WTC11 (cell line): ENCODE measurements at places on chromosomes 2 and 18. TPM values are rescaled to one million over a fixed set of nuclear protein-coding genes. Genes with fewer than 3 reads are reported as not detected.

DNA sequence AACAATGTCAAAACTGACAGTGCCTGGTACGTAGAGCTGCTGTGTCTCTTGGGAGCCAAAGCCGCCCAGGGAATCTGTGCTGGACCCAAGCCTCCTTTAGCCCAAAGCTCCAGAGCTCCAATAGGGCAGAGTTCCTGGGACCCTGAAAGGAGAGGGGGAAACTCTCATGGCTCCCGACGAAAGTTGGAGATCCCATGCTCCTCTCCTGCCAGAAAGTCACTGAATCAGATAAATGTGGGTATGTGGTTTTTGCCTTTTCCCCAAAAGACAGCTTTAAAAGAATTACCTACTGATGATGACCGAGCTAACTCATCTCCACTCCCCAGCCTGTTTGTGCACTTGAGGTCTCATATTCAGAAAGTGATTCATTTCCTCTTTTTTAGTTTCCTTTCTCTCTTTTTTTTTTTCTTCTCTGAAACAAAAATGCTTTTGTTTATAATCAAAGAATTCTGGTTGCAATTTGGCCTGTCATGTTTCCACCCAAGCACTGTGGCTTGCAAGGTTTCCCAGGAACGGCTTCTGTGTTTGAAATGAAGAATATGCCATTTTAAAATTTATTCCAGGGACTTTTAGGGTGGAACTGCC, 14.1 kb upstream of the PMAIP1 start:
- H3K36me3 ChIP-seq = 0 out of 2 replicates have a peak, but pooled peaks cover 2% of the 10 kb centered on the region
- H3K4me3 ChIP-seq = no peak overlapping the region
- peaks cover 25% of the 10 kb centered on the region for H3K4me1 ChIP-seq
- no peak overlapping the region; the same call in 1 of the 2 replicates for H3K27ac ChIP-seq

GRCh38 chr2:210493528-210493927, 17.0 kb upstream of the LANCL1 start:
- no peaks in the 10 kb centered on the region for H3K36me3 ChIP-seq
- peaks cover 9% of the 10 kb centered on the region for H3K4me1 ChIP-seq
- H3K4me3 ChIP-seq = no peak overlapping the region
- no peak overlapping the region for H3K27ac ChIP-seq
- no peaks in the 10 kb centered on the region for H3K27me3 ChIP-seq

DNA sequence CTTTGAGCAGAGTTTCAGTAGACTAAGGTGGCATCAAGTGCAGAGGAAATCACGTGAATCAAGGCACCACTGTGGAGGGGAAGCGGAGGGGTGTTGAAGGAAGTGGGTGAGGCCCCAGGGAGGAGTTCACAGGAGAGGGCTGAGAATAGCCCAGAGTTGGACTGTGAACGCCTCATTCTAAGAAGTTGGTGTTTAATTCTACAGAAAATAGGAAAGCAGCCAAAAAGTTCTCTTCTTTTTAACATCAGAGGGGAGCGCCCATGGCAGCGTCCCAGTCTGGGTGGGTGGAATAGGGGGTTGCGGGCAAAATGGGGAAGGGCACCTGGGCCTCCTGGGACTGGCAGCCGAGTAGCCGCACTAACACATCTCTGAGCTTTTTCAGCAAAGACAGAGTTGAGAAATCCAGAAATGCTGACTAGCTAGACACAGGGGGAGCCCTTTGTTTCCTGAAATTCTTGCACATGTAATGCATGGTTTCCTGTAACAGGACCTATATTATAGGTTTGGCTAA, 97.0 kb downstream of the NEB start:
- peaks cover 3% of the 10 kb centered on the region for H3K36me3 ChIP-seq
- no peak overlapping the region for H3K27ac ChIP-seq
- no peaks in the 10 kb centered on the region for H3K4me1 ChIP-seq
- no peak overlapping the region for H3K4me3 ChIP-seq
- H3K27me3 ChIP-seq = no peaks in the 10 kb centered on the region

DNA sequence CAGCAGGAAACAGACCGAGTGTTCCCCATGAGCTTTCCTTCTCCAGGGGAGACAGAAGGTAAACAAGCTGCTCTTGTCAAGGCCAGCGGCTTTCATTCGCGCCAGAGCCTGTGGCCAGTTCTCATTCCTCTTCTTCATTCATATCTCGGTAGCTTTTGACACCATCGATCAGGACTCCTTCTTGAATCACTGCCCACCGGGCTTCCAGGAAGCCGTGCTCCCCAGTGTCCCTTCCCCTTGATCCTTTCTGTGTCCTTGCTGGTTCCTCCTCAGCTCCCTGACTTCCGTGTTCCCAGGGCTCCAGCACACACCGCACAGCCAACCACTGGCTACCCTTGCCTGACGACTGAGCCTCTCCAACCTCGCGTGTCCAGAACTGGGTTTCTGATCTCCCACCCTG, 14.1 kb downstream of the SLC66A3 start:
- no peaks in the 10 kb centered on the region for H3K36me3 ChIP-seq
- H3K4me1 ChIP-seq = peaks cover 3% of the 10 kb centered on the region; the same call in 1 of the 2 replicates
- no peak overlapping the region for H3K4me3 ChIP-seq
- no peaks in the 10 kb centered on the region for H3K27me3 ChIP-seq

- H3K27me3 ChIP-seq = no peaks in the 10 kb centered on the region
- no peak for DNase-seq
- H3K4me3 ChIP-seq = no peak overlapping the region
- H3K27ac ChIP-seq = peak overlapping the region; percentile 52; the same call in 1 of the 2 replicates
These were observed 202.3 kb downstream of the LRP1B start for GRCh38 chr2:141928476-141928875.

GRCh38 chr2:1988594-1988993, 244.3 kb upstream of the PXDN start:
- H3K27ac ChIP-seq = no peak overlapping the region
- H3K4me3 ChIP-seq = no peak overlapping the region
- DNase-seq = no peak
- peaks cover 9% of the 10 kb centered on the region for H3K36me3 ChIP-seq

- no peak overlapping the region for H3K4me3 ChIP-seq
- DNase-seq = no peak
- no peaks in the 10 kb centered on the region for H3K36me3 ChIP-seq
- no peak overlapping the region for H3K27ac ChIP-seq
- no peaks in the 10 kb centered on the region for H3K27me3 ChIP-seq
- H3K4me1 ChIP-seq = peaks cover 13% of the 10 kb centered on the region
These were observed 161.2 kb upstream of the MAP3K20 start for GRCh38 chr2:172914341-172915008.

GRCh38 chr18:13331846-13332245, 113.3 kb downstream of the LDLRAD4 start:
- no peak for DNase-seq
- no peak overlapping the region for H3K27ac ChIP-seq
- no peak overlapping the region for H3K4me3 ChIP-seq
- H3K36me3 ChIP-seq = peaks cover 12% of the 10 kb centered on the region
- peaks cover 12% of the 10 kb centered on the region for H3K4me1 ChIP-seq
- no peaks in the 10 kb centered on the region for H3K27me3 ChIP-seq

DNA sequence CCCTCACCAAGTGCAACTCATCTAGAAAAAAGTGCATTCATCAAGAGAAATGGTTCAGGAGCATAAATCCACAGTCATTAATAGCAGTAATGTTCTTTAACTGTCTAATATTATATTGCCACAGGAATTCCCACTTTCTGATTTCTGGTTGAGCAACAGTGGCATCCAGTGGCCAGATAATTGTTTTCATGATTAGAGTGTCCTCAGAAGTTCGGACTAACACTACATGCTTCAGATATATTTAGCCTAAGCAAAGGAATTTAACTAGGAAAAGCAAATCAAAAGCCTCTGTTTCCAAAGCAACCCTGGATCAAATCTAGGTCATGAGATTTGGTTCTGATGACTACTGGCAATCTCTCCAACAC, 9.8 kb upstream of the ERBB4 start:
- H3K27me3 ChIP-seq = no peaks in the 10 kb centered on the region
- H3K27ac ChIP-seq = no peak overlapping the region
- DNase-seq = no peak
- H3K36me3 ChIP-seq = no peaks in the 10 kb centered on the region
- no peak overlapping the region for H3K4me3 ChIP-seq
- H3K4me1 ChIP-seq = peaks cover 12% of the 10 kb centered on the region

DNA sequence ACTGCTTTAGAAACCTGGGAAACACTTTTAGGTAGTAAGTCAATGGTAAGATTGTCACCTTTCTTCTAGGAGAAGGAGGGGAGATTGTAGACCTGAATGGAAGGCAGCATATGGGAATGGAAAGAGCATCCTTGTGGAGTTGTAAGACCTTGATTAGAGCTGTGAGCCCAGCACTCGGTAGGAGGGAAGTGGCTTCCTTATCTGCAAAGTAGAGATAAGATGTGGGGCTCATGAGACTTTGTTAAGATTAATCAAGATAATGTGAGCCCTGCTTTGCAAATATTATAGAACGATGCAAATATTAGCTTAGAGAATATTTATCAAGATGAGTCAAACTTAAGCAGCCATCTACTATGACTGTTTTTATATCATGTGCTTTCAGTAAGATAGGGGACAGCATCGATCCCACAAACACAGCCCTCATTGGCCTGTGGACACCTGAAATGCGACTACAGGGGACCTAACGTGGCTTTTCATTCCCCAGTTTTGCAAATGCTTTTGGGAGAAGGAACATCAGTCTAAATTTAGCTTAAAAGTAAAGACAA, 243.7 kb downstream of the LTBP1 start:
- no peaks in the 10 kb centered on the region for H3K4me1 ChIP-seq
- H3K4me3 ChIP-seq = no peak overlapping the region
- peaks cover 5% of the 10 kb centered on the region; the same call in 1 of the 2 replicates for H3K36me3 ChIP-seq
- DNase-seq = no peak
- H3K27ac ChIP-seq = no peak overlapping the region

DNA sequence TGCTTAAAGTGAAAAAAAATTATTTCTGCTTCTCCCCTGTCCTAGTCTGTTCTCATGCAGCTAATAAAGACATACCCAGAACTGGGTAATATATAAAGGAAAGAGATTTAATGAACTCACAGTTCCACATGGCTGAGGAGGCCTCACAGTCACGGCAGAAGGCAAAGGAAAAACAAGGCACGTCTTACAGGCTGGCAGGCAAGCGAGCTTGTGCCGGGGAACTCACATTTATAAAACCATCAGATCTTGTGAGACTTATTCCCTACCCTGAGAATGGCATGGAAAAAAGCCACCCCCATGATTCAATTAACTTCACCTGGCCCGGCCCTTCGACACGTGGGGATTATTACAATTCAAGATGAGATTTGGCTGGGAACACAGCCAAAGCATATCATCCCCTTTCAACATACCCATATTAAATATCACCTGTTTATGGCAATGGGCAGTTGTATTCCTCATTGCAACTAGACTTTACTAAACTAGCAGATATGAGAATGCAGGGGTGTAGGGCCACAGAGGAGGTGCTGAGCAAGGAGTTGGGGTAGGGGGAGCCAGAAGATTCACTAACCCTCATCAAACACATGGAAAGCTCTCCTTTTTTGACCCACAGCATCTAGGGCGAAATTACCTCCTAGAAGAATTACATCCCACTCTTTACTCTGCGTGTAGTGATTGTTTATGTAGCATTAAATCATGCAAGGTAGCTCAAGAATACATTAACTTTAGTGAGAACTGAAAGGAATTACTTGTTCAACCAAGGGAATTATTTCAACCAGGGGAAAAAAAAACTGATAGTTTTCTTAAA, 183.3 kb upstream of the DOK6 start:
- no peak overlapping the region for H3K27ac ChIP-seq
- H3K27me3 ChIP-seq = no peaks in the 10 kb centered on the region
- no peaks in the 10 kb centered on the region for H3K36me3 ChIP-seq
- peaks cover 7% of the 10 kb centered on the region for H3K4me1 ChIP-seq

DNA sequence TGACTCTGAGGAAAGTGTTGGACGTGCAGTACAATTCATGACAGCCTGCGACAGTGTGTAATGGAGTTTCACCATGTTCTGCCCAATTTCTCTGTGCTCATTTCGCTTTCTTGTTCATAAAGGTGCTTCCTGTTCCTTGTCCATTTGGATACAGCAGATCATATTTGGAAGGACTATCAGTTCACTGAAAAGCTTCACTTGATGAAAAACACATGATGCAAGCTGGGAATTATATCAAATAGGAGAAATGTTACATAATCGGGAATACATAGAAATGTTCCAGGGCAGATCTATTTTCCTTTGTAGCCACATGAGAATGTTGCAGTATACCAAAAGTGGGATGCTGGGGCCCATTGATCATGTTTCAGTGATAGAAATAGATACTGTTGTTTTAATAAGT, 266.3 kb upstream of the SLC14A2 start:
- H3K36me3 ChIP-seq = no peaks in the 10 kb centered on the region
- H3K4me1 ChIP-seq = 0 out of 2 replicates have a peak, but pooled peaks cover 3% of the 10 kb centered on the region
- H3K27ac ChIP-seq = no peak overlapping the region
- no peak for DNase-seq
- H3K4me3 ChIP-seq = no peak overlapping the region

GRCh38 chr2:39024833-39025232, 96.0 kb downstream of the SOS1 start:
- H3K4me3 ChIP-seq = no peak overlapping the region
- no peaks in the 10 kb centered on the region for H3K27me3 ChIP-seq
- 0 out of 2 replicates have a peak, but pooled peaks cover 2% of the 10 kb centered on the region for H3K36me3 ChIP-seq
- H3K4me1 ChIP-seq = peaks cover 35% of the 10 kb centered on the region
- H3K27ac ChIP-seq = no peak overlapping the region
- DNase-seq = no peak

GRCh38 chr2:11771971-11772615, 25.7 kb downstream of the LPIN1 start:
- no peak overlapping the region for H3K27ac ChIP-seq
- H3K4me1 ChIP-seq = peaks cover 7% of the 10 kb centered on the region
- peaks cover 40% of the 10 kb centered on the region for H3K36me3 ChIP-seq
- H3K4me3 ChIP-seq = no peak overlapping the region
- no peaks in the 10 kb centered on the region for H3K27me3 ChIP-seq
- DNase-seq = no peak

- H3K27me3 ChIP-seq = no peaks in the 10 kb centered on the region
- H3K27ac ChIP-seq = no peak overlapping the region
- H3K4me3 ChIP-seq = no peak overlapping the region
- H3K4me1 ChIP-seq = peaks cover 24% of the 10 kb centered on the region
- H3K36me3 ChIP-seq = peaks cover 11% of the 10 kb centered on the region
- DNase-seq = no peak
These were observed 91.5 kb downstream of the ARHGEF33 start for GRCh38 chr2:38981003-38981669.

CEP192 gene
- total RNA-seq = 24.3 to 26.8 TPM (median 25.4 TPM) in 3 replicates

CCDC121 gene
- 1.9 to 2.9 TPM (median 2.0 TPM) in 3 replicates for total RNA-seq

CGREF1 gene
- total RNA-seq = 3.5 to 4.0 TPM (median 3.8 TPM) in 3 replicates

ALLC gene
- total RNA-seq = not detected in 3 replicates

GPR39 gene
- 0.74 to 1.2 TPM (median 0.85 TPM) in 3 replicates for total RNA-seq

SLC14A1 gene
- total RNA-seq = not detected in 3 replicates
